ENCODE measurements at places on chromosomes 2 and 18. TPM values are rescaled to one million over a fixed set of nuclear protein-coding genes. Genes with fewer than 3 reads are reported as not detected.

DNA sequence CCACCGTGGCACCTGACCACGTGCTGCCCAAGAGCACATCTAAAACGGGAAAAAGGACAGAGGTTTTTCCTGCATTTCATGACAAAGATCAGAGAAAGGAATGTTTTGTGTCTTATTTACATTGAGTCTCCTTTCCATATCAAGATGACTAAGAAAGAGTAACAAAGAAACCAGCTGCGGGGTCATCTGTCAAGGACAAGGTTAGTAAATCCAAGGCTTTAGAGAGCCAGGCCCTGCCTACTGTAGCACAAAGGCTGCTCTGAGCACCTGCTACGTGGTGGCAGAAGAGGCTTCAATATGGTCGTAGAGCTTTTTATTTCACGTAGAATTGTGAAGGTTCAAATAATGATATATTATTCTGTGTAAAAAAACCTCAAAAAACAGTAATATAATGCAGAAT is 51.0 kb downstream of the PRELID3A start:
- DNase-seq: no peak

- no peak for DNase-seq
These were observed 1.0 kb downstream of the UBR3 start for GRCh38 chr2:169828141-169828811.

- no peak for DNase-seq
These were observed 24.7 kb downstream of the CLUL1 start for GRCh38 chr18:621291-622043.

Gene BIRC6
- total RNA-seq: 46.7 TPM

Gene NLRC4
- 0.13 TPM for total RNA-seq

Measured in pancreas (tissue), 10 donors.